ENCODE measurements at places on chromosomes 1 and 21.
A peak's percentile ranks its signal among the peaks of the same experiment; 100 is the strongest.

GRCh38 chr1:161378014-161378413 lies 10.3 kb upstream of the CFAP126 start:
- DNase-seq, result no peak

DNA sequence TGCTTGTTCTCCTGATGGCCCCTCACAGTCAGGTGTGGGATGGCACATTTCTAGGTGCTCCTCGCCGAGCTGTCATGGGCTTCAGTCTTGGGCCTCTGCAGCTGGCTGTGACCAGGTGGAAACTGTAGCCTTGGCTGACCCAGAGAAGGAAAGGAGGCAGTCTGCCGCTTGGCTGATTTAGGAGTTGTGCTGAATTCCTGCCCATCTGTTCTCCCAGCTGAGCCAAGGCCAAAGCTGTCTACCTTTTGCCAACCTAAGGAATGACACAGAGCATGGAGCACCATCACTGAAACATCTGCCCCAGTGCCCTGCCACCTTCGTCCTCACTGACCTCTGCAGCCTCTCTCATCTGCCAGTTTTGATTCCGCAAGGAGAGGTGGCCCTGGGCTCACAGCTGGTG lies 27.9 kb downstream of the UTP25 start:
- DNase-seq, result no peak

DNA sequence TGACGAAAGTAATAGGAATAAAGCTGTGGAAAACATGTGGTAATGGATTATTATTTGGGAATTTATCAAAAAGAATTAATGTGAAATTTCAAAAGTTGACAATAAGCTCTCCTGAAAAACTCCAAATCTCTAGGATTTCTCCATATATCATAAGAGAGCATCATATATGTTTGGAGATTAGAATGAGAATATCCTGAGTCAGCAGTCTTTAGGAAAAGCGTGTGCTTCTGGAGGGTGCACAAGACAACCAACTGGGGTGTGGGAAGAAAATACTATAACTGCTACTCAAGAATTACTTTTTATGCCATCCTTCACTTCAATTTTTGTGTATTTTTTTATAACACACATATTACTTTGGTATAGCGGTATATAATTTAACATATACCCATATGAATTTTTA lies 19.7 kb downstream of the ELK4 start:
- no peak for DNase-seq

DNA sequence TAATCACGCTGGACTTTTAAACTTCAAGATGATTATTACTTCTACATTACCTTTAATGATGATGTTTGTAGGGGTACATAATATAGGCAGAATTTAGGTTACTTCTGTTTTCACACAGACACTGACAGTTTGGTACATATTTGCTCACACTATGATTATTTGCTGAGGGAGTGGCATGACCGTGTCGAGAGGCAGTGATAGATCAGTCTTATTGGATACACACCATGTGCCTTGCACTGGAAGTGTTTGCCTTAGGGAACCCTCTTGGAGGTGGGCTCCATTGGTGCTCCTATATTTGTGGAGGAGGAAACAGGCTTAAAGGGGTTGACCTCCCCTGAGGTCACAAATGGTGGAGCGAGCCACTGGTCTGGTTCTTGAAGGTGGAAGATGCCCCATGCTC lies 132.1 kb downstream of the PRDM2 start:
- no peak for DNase-seq

DNA sequence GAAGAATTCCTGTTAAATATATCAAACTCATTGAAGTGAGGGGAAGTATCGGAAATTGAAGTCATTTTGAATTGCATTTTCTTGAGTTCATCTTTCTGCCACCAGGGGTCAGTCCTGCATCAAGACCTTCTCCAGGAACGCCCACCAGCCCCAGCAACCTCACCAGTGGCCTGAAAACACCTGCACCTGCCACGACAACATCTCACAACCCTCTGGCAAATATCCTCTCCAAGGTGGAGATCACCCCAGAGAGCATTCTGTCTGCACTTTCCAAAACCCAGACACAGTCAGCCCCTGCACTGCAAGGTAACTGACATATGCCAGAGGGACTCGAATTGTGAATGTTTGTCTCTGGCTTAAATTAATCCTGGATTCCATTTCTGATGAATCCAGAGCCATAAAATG lies 22.8 kb upstream of the TARS2 start:
- peak; percentile 75 for DNase-seq

GRCh38 chr1:32811265-32811664 lies 5.9 kb downstream of the YARS1 start:
- DNase-seq, result no peak

DNA sequence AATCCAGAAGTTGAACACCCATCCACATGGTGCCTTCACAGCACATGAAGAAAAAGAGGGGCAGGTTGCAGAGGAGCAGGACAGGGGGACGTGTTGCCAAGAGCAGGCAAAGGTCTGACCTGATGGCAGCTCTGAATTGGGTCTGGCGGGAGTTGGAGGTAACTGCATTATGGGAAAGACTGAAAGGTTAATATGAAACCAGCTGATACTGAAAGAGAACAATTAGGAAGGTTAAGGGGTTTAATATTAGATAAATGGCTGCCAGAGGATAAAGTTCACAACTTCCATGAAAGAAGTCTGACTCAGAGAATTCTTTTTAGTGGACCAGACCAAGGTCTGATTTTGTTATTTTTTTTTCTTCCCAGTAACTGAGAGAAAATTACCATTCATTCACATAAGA lies 76.1 kb downstream of the CD58 start:
- no peak for DNase-seq

DNA sequence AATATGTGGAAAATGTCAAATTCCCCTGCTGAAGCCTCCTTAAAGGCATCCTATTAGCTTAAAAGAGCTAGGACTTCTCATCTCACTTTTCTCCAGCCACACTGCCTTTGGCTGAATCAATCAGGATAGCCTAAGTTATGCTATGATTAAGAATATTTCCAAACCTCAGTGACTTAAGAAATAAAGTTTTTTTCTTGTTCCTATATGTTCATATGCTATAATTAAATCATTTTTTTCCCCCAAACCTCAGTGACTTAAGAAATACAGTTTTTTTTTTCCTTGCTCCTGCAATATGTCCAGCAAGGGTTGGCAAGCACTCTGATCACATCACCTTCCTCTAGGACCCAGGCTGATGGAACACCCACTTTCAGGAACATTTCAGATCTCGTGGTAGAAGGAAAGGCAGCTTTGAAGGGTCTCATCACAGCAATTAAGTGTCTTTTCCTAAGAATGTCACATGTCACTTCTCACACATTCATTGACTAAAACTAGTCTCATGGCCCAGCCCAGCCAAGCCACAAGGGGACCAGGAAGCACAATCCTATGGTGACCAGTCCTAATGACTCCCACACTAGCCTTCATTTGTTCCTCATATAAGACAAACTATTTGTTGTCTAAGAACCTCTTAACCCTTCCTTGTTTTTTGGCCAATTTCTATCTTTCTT lies 6.3 kb upstream of the JUN start:
- DNase-seq, result no peak

DNA sequence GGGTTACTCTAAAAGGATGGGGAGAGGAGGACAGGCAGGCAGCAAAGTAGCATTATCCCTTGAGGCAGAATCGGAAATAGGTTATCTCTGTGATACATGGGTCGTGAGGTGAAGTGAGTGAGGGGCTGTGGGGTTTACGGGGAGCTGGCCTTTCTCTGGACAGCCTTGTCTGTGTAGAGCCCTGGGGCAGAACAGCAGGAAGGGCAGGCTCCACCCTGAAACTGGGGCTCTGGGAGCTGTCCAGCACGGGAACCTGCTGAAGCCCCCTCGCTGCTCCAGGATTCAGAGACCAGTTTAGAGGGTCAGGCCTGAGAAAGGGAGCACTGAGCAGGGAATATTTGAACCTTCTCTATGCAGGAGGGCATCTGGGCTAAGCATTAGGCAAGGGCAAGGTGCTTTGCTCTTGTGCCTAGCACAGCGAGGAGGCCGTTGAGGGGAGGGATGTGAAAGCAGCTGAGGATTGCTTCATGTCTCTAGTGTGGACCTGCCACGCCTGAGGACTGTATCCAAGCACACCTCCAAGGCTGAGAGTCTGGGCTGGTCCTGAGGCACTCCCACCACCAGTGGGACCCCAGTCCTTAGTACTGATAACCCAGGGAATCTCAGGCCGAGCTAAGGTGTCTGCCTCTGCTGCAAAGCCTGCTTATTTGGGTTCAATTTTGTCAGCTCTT lies 55.8 kb downstream of the NAV1 start:
- no peak for DNase-seq

GRCh38 chr1:67427947-67428346 lies 2.3 kb downstream of the SERBP1 start:
- DNase-seq, result no peak

DNA sequence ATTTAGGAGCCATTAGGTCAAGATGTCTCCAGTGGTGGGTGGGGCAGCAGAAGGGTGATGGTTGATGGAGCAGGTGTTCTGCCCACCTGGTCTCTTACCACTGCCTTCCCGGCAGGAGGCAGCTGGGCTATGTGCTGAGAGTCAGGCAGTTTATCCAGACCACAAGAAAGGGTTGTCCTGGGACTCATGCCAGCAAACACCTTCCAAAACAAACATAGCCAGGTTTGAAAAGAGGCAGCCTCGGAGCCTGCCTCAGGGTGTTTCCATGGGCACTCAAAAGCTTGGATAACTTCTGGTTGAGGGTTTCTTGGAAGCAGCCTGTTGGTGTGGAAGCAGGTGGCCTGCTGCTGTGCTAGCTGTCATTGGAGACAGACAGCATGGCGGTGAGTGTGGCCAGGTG lies 187.2 kb downstream of the PCP4 start:
- no peak for DNase-seq

DNA sequence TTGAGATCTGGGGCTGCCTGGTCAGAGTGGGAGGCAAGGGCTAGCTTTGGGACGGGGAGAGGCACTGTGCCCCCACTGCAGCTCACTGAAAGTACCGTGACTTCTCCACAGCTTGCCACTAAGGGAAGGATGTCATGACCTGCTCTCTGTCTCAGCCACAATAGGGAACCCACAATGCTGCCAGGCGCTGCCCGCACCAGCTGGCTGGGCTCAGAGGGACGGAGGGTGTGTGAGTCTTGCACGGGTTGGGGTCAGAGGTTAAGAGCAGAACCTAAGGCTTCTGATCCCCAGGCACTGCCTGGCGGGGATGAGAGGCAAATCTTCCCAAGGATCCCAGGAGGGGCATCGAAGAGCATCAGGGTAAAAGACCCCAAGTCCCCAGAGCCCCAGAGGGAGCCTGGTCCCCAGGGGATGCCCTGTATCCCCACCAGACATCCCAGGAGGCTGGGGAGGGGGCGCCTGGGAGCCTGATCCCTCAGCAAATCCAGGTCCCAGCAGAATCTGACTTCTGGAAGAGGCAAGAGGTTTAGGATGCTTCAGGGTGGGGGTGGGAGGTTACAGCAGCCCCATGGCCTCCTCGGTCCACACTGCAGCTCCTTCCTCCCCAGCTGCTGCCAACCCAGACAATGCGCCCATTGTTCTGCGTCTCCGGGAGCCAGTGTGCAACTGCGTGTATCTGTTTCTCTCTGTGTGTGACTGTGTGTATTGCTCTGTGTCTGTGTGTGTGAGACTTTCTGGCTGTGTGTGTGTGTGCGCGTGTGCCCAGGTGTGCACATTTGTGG lies 2.0 kb upstream of the MARCKSL1 start:
- DNase-seq, result peak; percentile 65

- peak; percentile 37 for DNase-seq
These were observed 3.9 kb downstream of the SPEN start for GRCh38 chr1:15851210-15852035.

DNA sequence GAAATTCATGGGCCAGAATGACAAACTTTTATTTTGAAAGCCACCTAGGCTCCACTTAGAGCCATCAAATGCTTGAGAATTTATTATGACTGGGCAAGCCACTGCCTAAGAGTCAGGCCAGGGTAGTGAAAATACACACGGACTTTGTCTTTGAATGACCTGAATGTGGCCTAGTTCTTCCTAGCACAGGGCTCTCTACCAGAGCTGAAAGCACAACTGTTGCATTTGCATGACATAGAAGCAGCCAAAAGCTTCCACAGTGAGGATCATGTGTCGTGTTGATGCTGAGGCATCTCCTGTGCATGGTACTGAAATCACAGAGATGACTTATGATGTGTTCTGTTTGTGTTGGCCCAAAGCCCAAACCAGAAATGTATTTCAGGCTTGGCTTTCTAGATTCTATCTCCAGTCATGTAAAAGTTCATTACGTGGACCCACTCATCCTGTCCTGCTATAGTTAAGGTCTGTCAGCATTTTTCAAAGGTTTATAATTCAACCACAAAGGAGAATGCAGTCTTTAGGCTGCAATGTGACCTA lies 164.0 kb upstream of the UBE2U start:
- DNase-seq, result no peak

DNA sequence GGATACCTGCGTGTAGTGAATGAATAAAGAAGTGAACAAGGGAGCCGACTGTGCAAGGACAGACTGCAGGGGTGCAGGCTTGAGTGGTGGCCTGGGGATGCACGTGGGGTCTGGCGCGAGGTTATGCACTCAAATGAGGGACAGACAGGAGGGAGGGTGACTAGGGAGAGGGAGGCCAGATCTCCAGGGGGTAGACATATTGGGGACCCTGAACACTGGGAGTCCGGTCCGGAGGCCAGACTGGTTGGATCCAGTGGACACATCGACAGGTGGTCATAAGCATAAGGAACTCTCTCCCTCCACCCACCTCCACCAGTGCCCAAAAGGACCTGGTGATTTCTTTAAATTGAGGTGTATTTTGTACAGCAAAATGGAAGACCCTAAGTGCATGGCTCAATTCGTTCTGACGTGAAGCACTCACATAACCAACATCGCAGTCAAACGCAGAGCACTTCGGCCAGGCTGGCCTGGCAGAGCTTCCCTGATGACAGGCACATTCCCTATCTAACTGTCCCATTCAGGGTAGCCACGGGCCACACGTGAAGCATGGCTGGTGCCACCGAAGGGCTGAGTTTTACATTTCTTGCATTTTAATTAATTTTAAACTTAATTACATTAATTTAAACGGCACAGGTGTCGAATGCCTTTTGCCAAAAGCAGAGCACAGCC lies 14.0 kb downstream of the WNT3A start:
- peak; percentile 15 for DNase-seq

DNA sequence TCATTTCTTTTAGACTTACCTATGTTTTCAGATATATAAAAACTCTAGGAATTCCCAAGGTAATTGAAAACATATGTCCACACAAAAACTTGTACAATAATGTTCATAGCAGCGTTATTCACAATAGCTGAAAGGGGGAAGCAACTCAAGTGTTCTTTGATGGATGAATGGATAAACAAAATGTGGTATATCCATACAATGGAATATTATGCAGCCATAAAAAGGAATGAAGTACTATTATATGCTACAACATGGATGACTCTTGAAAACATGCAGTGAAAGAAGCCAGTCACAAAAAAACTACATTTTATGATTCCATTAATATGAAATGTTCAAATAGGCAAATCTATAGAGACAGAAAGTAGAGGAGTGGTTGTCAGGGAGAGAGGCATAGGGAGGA lies 62.2 kb upstream of the WDR26 start:
- no peak for DNase-seq

DNA sequence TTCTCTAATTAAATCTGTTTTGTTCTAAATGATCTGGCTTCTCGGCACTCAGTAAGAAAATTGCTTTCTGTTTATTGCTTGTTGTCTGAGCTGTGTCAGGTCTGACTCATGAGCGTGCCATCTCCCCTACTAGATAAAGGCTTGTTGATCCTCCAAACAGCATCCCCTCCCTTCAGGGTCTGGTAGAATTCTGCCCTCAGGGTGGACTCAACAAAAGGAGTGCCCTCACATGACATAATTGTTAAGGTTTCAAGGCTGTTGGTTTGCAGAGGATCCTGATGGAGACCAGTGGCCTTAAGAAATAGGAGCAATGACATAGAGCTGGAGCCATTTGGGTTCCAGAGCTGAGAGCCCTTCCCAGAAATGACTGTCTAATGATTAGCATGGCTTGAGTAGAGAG lies 36.0 kb upstream of the ATP2B4 start:
- no peak for DNase-seq

- no peak for DNase-seq
These were observed 45.0 kb upstream of the AIM2 start for GRCh38 chr1:159121526-159121925.
